Adrenal gland (tissue), 19 donors: ENCODE measurements at places on chromosomes 3 and 15. TPM values are rescaled to one million over a fixed set of nuclear protein-coding genes. Genes with fewer than 3 reads are reported as not detected.
A peak's percentile ranks its signal among the peaks of the same experiment; 100 is the strongest.

The ESYT3 gene
- 0.17 TPM for total RNA-seq

The FBXW12 gene
- total RNA-seq, result not detected

DNA sequence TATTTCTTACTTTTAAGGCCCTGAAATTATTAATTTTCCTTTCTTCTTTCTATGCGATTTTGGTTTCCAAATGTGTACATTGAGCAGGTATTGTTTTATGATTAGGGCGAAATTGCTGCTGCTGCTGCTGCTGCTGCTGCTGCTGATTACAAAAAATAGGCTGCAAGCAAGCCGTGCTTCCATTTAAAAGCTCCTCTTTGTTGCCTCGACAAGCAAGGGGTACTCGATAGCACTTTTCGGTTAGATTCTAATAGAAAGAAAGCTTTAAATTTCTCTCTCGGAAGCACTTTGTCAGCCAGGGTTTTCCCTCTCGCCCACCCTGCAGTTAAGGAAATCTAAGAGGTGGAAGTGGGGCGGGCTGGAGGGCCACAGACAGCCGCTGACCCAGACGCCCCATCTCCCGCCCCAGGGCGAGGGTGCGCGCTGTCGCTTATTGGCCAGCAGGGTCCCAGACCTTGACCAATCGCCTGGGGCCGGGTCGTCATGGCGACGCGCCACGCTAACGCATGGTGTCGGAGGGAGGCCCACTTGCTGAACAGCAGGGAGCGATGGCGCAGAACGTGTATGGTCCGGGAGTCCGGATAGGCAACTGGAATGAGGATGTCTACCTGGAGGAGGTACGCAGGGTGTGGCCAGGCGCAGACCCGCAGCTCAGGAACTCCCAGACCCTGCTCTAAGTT lies at the start of gene CFAP161:
TSS of gene CFAP161 (plus strand) at position 489 of the 680 bp plus-strand sequence. CDS start at position 549, 60 bp downstream.
- DNase-seq, result peak; percentile 76

- DNase-seq, result peak; percentile 40
Observed at GRCh38 chr3:157128771-157129681, 30.9 kb downstream of the CCNL1 start.

DNA sequence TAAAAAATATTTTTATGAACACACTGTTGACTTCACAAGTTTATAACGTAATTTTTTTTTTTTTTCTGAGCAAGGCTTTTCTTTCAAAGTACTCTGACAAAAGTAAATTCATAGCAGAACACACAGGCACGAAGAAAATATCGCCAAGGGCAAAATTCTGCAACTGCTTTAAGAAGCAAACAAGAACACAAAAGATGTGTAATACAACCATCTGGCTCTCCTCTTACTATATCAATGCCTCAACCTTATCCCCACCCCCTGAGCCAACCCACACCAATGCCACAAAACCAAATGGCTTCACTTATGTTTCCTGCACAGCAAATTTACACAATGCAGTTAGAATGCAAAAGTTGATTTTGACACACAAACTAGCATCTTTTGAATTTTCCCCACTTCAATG lies 274.2 kb downstream of the FOXP1 start:
- DNase-seq, result no peak

DNA sequence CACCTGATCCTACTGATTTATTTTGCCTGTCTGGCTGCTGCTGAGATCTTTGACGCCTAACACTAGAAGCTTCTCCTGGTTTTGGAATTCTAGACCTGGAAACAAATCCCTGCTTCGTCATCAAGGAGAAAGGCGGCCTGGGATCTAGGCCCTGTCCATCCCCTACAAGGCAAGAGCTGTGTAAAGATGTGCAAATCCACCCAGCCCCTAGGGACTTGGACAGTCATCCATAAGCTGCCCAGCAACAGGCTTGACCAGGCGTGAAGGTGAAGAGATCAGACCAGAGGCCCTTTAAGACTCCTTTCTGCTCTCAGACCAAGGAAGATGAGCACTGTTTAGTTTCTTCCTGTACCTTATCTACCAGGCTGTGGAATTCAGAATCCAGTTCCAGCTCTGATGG lies 32.2 kb downstream of the SLC41A3 start:
- no peak for DNase-seq

GRCh38 chr3:100865442-100865841 lies 127.8 kb downstream of the ABI3BP start:
- DNase-seq, result no peak

DNA sequence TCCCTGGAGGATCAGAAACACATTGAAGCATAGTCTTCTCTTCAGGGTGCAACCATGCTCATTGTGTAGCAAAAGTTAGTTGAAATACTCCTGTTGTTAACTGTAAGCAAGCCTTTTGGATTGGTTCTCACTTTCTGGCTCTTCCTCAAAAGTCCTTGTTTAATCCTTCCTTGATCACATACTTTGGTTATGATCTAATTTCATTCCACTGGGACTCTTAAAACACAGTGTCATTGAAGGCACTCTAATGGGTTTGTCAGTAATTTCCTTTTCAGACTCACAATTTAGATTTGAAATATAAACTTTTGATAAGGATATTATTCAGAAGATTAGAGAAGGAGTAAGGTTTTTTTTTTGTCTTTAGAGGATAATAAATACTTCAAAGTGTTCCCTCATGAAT lies 451.7 kb upstream of the SGO1 start:
- DNase-seq, result no peak

GRCh38 chr3:15052335-15053242 lies 12.5 kb downstream of the MRPS25 start:
- no peak for DNase-seq

DNA sequence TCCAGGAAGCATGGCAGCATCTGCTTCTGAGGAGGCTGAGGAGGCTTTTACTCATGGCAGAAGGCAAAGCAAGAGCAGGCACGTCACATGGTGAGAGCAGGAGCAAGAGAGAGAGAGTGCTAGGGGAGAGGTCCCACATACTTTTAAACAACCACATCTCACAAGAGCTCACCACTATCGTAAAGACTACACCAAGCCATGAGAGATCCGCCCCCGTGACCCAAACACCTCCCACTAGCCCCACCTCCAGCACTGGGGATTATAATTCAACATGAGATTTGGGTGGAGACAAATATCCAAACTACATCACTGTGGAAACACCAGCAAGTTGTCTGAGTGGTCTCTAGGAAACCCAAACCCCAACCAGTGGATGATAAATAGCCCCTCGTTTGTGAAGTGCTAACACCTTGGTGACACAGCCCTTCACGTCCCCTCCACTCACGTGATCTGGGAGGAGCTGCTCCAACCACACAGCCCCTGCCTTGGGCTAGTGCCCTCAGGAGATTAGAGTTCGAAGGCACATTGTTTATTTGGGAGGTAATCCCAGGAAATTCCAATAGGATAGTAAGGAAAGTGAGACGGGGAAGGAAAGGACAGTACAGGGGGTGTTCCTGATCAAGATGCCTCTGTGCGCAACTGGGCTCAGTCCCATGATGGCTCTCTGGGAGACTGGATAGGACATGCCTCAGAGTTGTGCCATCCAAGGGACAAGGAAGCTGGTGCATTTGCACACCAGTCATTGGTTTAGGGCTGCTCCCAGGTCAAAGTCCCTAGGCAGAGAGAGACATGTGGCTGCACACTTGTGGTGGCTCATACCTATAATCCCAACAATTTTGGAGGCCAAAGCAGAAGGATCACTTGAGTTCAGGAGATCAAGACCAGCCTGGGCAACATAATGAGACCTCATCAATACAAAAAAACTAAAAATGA lies 80.6 kb upstream of the CTNNB1 start:
- no peak for DNase-seq

DNA sequence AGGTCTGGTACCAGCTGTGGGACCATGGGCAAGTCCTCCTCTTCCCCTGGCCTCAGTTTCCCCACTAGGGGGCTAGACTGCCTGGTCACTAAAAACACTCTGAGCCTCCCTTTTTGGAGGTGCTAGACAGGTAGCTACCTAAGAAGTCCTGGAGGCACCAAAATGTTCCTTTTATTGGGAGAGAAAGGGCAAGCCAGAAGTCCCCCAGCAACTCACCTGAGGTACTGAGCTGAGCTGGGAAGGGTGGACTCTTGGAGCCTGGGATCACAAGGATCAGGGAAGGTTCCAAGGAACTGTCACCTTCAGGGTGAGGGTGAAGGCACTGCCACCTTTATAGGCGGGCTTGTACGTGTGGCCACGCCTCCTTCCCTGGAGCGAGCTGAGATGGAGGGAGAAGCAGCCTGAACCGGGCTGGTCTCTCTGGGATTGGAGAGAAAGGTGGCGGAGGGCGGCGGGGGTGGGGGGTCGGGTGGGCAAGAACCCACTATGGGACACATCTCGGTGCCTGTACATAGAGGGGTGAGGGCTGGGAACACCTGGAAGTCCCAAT lies at the start of gene CYP1A1:
TSS of gene CYP1A1 (minus strand) at position 304 of the 550 bp plus-strand sequence. CDS start 2,431 bp downstream, outside the sequence.
- DNase-seq, result peak; percentile 24

DNA sequence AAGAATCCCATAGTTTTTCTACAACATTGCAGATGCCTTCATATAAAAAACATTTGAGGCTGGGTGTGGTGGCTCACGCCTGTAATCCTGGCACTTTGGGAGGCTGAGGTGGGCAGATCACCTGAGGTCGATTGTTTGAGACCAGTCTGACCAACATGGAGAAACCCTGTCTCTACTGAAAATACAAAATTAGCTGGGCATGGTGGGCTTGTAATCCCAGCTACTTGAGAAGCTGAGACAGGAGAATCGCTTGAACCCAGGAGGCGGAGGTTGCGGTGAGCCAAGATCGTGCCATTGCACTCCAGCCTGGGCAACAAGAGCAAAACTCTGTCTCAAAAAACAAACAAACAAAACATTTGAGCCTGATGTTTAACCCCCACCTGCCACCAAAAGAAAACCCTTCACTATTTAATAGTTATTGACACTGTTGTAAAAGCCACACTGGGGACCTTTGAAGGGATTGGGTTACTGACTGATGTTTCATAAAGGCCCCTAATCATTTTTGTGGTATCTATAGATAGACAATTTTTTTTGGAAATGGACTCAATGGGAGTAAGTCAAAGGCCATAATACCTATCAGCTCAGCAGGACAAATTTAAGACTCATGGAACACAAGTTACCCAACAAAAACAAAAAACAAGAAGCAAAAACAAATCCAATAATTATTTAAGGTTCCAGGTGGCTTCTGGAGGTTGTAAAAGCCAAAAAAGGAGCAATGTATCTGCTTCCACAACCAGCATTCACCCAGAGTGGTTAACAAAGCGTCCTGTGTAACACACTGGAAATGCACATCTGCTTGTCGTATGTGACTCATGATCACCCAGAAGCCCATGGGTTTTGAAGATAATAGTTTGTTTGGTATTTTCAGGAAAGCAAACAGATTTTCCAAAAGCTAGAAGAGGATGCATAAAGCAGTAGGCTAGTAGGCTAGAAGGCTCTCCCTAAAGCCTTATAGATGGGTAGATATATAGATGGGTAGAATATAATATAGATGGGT lies 41.2 kb downstream of the CDCP1 start:
- no peak for DNase-seq

GRCh38 chr3:169827712-169828111 lies 15.0 kb upstream of the LRRC34 start:
- DNase-seq, result no peak

DNA sequence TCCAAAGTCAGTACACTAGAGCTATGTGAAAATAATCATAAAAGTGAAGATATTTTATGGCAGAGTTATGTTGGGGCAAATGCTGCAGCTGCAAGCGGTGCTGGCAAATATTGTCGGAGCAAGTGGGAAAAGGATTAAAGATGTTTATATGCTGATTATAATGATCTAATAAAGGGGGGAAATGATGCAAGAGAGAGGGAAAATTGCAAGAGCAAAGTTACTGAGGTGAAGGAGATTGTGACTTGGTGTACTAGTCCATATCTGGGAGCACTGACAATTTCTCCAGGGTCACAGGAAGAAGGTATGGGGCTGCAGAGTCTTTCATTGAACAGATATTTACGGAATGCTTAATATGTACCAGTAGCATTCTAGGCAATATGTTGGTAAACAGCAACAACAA lies 45.8 kb downstream of the OPA1 start:
- DNase-seq, result no peak

GRCh38 chr3:135871311-135871710 lies 94.2 kb upstream of the PPP2R3A start:
- DNase-seq, result no peak

DNA sequence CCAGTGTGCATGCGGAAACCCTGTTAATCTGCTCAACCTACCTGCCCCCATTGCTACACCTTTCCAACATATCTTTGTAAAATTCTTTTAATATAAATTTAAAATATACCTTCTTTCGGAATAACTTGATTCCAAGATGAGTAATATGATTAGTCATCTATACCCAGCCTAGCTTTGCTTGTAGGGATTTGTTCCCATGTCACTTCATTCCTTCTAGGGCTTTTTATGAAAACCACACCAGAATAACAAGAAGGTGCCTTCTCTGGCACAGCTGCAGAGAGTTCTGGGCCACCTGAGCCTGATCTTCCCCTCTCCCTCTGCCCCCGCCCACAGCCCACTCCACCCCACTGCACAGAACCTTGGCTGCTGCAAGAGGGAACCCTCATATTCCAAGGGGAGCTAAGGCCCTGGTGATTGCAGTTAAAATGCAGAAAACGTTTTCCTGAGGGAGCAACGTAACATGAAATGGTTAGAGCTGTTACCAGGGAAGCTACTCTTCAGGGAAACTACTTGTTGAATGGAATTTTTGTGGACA lies 38.6 kb upstream of the HACD2 start:
- DNase-seq, result no peak

DNA sequence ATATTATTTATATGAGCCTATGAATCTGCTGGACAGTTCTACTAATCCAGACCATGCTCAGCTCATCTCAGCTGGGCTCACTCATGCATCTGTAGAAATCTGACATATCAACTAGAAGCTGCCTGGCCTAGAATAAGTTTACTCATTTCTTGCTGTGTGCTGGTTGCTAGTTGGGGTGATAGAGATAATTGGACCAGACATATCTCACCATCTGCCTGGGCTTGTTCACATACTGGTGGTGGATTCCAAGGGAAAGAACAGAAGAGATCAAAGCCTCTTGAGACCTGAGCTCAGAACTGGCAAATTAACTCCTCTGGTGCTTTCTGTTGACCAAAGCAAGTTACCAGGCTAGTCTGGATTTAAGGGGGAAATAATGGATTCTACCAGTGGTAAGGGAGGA lies 109.1 kb downstream of the NSUN3 start:
- no peak for DNase-seq

DNA sequence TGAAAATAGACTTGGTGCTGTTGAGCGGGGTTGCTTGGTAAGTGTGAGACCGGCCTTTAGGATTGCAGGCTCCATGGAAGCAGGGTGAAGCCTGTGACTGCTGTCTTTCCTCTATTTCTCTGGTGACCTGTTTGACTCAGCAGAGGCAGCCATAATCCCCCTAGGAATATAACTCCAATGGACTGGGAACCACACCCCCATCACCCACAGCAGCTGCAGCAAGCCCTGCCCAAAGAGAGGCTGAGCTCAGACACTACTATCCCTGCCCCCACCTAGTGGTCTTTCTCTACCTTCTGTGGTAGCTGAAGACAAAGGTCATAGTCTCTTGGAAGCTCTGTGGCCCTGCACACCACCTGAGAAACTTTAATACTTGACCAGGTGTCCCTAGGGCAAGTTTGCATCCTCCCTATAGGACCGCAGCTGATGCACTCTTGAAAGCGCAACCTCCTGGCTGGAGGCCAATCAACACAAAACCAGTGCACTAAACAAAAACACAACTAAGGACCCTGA lies 133.6 kb upstream of the MRPL3 start:
- no peak for DNase-seq

GRCh38 chr15:50182219-50183013 lies 420 bp downstream of the SLC27A2 start:
- no peak for DNase-seq

- peak; percentile 86 for DNase-seq
Observed at GRCh38 chr3:46629551-46630517, 17.5 kb downstream of the FAM240A start.
